Stimulated activated effector memory CD8-positive, alpha-beta T cell treated with anti-CD3 and anti-CD28 coated beads, Interleukin-12 subunit alpha, Interleukin-12 subunit beta, amount 100 ng/mL, for 72 hours (primary cell): ENCODE measurements at places on chromosomes 5 and 9.

DNA sequence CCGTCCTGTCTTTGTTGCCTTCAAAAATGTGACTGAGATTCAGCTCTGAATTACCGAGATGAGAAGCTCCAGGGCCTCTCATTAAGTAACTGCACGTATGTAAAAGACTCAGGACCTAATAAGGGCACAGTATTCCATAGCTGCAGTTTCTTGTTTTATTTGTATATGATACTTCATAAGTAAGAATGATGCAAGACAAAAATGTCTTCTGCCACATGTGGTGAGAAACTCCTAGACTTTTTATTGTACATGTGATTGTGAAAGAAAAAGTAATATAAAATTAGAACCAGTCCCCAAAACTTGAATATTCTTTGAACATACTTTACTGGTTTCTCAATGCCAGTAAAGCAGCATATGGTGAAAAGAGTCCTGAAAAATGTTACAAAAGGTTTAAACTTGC is 110.1 kb upstream of the OTULINL start:
- DNase-seq: no peak

DNA sequence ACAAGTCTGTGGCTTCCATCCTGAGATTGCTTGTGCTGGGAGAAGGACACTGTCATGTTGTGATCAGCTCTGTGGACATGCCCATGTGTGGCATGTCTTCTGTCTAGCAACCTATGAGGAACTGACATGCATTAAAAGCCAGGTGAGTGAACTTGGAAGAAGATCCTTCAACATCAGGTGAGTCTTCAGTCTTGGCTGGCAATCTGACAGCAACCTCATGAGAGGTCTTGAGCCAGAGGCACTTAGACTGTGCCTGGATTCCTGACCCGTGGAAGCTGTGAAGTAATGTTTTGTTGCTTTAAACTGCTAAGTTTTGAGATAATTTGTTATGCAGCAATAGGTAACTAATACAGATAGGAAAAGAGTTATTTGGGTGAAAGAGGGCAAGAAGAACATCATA is 6.8 kb upstream of the TCERG1 start:
- DNase-seq: no peak

DNA sequence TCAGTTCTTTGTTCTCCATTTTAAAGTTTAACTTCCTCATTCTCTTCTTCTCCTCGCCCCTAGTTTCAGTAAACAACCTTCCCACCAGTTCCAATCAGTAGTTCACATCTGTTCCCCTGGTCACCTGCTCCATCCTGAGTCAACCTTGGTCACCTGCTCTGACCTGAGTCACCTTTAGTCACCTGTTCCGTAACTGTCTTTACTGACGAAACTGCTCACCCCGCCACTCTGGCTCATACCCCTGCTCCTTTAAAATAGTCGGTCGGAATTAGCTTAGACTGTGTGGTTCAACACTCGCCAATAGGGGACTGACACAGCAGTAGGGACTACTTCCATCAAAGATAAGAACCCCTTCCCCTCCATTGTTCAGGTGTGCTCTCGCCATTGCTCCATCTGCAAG is 76.3 kb upstream of the GPBP1 start:
- DNase-seq: no peak

GRCh38 chr9:33480106-33480505 is 6.4 kb upstream of the NOL6 start:
- no peak for DNase-seq

GRCh38 chr5:175025077-175025476 is 300.7 kb downstream of the MSX2 start:
- no peak for DNase-seq

DNA sequence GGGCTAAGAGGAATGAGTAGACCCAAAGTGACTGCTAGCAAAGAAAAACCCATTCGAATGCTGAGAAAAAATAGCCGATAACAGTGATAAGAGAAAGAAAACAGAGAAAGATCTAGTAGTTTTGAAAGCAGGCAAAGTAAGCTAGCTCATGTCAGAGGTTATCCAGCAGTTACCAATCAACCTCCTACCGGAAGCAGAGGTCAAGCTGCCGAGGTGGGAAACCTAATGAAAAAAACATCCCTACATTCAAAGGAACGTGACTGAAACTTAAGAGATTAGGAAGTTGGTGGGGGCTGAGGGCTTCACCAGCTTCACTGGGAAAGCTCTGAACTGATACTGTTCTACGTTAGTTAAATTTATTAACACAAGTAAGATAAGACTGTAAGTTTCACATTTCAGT is 32.6 kb downstream of the SSBP2 start:
- no peak for DNase-seq

- no peak for DNase-seq
Measured at GRCh38 chr5:151947931-151948608, 23.4 kb upstream of the GLRA1 start.

DNA sequence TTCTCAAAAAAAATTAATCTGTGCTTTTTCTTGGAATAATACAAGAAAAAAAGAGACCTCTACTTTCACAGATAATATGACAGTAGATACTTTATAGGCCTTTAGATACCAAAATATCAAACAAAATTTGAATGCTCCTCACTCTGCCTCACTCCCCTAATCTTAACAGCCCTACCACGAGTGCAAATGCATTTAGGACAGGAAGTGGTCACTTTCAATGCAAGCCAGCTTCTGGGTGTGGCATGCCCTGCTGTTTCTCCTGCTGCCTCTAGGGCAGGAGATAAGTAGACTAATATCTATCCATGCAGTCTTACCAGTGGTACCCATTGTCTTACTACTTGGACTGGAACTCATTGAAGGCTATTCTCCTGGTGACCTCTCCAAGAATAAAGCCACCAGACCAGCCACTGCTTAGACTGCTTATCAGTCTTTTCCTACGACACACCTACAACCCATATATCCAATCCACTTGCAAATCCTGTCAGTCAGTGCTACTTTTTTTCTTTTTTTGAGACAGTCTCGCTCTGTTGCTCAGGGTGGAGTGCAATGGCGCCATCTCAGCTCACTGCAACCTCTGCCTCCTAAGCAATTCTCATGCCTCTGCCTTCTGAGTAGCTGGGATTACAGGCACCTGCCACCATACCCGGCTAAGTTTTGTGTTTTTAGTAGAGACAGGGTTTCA is 23.0 kb downstream of the FRRS1L start:
- no peak for DNase-seq

- no peak for DNase-seq
Measured at GRCh38 chr5:159257007-159257406, 6.1 kb upstream of the UBLCP1 start.

GRCh38 chr9:36007316-36007708 is 29.4 kb upstream of the RECK start:
- DNase-seq: no peak

- no peak for DNase-seq
Measured at GRCh38 chr5:76958991-76959767, 6.3 kb downstream of the CRHBP start.

GRCh38 chr9:115850548-115851304 is 302.9 kb upstream of the PAPPA start:
- DNase-seq: no peak

DNA sequence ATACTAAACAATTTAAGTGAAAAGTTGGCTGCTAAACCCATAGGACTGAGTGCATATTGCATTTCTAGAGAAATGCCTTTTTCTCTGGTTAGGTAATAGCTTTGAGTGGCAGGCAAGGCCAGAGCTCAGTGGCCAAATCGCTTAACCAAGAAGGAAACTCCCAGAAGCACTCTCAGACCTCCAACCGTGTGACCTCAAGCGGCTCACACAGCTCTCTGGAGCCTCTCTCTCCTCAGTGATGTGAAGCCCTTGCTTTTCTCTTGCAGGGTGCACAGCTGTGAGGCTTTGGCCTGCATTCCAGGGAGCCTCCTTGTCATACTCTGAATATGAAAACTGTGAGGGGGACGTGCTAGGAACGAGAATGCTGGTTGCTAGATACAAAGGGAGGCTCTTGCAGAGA is 106.7 kb downstream of the INSYN2B start:
- DNase-seq: no peak
